Pancreas (tissue), 10 donors: ENCODE measurements at places on chromosomes 12 and 14.
A peak's percentile ranks its signal among the peaks of the same experiment; 100 is the strongest.

DNA sequence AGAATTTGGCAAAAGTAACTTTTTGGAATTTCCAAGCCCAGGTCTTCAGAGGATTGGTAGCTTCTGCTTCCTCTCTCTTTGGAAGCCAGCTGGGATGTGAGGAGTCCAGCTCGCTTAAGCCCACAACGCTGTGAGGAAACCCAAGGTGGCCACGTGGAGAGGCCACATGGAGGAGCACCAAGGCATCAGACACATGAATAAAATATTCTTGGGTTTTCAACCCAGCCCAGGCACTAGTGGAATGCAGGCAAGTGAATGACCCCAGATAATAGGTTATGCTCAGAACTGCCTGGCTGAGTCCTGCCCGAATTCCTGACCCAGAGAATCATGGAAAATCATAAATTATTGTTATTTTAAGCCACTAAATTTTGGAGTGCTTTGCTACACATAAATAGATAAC is 119.7 kb upstream of the PARP11 start:
- DNase-seq = no peak

- no peak for DNase-seq
Measured at GRCh38 chr14:102015045-102015685, 50.8 kb downstream of the DYNC1H1 start.

DNA sequence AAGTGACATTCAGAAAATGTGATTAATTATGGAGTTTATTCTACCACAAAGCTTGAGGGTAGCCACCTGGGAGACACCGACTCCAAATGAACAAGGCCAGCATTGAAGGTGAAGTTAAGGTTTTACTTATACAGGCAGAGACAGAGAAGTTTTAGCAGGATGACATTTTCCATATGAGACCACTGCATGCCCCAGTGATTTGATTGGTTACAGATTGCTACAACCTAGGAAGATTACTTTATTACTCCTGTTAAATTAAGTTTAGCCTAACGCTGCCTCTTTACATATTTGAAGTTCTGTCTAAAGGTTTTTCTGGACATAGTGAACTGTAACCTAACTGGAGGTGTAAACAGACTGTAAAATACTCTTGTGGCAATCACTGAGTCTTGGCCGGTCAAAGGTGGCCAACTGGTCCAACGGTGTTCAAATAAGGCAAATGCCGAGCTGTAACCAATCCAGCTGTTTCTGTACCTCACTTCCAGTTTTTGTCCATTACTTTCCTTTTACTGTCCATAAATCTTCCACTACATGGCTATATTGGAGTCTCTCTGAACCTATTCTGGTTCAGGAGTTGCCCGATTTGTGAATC is 57.2 kb downstream of the RIN3 start:
- no peak for DNase-seq

DNA sequence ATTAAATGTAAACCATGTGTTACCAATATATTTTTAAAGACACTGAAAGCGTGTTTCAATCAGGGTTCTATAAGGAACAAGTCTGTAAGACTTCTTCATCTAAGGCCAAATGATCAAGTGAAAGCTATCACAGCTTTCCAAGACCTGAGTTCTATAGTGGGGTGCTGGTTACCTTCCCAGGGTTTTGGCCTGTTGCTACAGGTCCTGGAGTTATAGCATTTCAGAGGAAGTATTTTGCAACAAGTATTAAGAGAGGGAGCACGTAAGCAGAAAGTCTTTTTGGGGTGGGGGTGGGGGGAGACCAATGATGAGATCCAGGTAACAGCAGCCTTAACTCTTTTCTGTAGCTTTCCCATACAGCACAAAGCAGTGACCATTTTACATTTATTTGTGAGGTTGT is 43.8 kb downstream of the FOXN3 start:
- DNase-seq = no peak

GRCh38 chr14:33689680-33690079 is 261.2 kb downstream of the EGLN3 start:
- no peak for DNase-seq

DNA sequence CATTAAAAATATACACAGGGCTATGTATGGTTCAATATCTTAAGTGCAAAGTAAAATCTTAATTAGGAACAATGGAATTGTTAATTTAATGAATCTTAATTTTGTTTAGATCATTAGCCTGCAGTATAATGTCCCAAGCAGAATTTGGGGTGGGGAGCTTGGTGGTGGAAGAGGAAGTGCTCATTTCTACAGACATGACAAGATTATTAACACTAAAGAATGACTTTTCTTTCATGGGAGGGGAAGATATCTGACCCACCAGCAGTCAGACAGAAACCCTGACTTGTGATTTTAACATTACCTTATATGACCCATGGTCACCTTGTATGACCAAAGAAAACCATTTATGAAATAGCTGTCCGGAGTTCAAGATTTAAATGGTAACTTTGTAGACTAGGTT is 41.3 kb upstream of the HIF1A start:
- no peak for DNase-seq

GRCh38 chr14:58813745-58814144 is 176.0 kb downstream of the DACT1 start:
- no peak for DNase-seq

DNA sequence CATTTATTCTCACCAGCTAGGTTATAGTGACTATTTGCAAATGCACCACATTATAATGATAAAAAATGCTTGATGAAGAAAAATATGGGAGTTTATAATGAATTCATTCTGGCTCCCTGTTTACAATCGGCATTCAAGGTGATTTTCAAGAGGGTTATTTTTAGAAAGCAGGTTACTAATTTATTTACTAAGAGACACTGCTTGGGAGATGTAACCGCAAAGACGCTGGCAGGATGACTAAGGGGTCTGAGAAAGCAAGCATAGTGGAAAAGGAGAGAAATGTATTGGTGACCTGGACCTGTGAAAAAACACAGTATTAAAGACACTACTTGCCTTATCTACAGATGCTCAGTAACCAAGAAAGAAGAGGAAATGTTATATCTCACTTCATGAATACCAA is 13.3 kb upstream of the PITPNM2 start:
- DNase-seq = no peak

GRCh38 chr12:121657305-121658008 is 12.0 kb downstream of the MORN3 start:
- DNase-seq = no peak

GRCh38 chr14:89507521-89507920 is 90.5 kb upstream of the FOXN3 start:
- DNase-seq = no peak

DNA sequence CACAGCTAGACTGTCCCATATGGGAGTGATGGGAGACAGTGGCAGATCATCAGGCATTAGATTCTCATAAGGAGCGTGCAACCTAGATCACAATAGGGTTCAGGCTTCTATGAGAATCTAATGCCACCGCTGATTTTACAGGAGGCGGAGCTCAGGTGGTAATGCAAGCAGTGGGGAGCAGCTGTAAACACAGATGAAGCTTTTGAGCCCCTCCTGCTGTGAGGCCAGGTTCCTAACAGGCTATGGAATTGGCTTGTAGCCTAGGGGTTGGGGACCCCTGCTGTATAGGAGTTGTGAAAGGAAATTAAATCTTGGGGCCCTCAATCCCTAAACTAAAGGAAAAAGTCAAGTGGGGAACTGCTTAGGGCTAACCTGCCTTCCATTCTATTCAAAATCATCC is 29.6 kb downstream of the ADIPOR2 start:
- DNase-seq = no peak

DNA sequence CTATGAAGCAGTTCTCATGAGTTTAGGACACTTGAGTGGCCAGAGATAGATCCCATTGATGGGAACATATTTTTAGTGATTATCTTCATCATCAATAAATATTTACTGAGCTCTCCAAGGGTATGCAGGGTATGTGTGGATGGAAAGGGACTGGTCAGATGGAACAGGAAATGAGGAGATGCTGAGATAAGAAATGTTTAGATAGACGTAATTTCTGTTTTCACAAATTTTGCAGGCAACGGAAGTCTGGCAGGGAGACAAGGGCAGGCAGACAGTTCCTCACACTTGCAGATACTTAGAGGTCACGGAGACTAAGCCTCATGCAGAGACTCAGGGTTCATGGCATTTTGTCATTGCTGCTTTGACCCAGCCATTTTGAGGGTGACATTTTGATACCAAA is 24.3 kb downstream of the BCL2L14 start:
- no peak for DNase-seq

DNA sequence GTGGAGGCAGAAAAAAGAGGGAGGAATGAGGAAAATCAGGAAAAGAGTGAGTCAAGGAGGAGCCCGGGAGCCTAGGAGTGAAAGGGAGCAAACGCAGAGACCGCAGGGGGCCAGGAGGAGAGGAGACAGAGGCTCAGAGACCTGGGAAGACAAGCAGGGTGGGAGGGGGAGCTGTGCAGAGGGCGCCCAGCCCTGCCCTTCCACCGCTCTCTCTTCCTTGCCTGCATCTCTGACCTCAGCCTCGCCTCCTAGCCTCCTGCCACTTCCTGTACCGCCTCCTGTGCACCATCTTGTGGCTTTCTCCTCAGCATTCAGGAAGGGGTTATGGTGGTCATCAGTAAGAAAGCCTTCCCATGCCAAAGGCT is 1.3 kb downstream of the CLSTN3 start:
- no peak for DNase-seq

- peak; percentile 47 for DNase-seq
Measured at GRCh38 chr14:101072531-101072930, 169.0 kb upstream of the RTL1 start.

GRCh38 chr12:87323369-87323768 is 705.8 kb downstream of the C12orf50 start:
- no peak for DNase-seq

GRCh38 chr12:57765698-57766463 is 997 bp downstream of the CYP27B1 start:
- DNase-seq = peak; percentile 46

GRCh38 chr12:97299847-97300246 is 162.8 kb upstream of the RMST start:
- DNase-seq = no peak

DNA sequence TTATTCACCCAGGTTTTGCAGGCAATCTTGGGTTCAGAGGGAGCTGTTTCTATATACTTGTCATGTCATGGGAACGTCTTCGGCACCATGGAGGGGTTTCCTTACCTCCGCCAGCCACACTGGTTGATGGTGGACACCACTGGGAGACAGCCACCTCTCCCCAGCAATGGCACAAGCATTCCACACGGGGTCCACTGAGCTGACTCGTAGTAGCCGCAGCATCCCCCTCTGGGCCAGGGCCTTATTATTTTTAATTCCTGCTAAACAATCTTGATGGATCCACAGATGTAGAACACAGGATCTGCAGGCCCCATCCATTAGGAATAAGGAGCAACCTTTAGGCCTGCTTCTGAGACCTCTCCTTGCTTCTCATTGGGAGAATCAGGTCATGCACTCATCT is 132.9 kb downstream of the DICER1 start:
- DNase-seq = no peak

DNA sequence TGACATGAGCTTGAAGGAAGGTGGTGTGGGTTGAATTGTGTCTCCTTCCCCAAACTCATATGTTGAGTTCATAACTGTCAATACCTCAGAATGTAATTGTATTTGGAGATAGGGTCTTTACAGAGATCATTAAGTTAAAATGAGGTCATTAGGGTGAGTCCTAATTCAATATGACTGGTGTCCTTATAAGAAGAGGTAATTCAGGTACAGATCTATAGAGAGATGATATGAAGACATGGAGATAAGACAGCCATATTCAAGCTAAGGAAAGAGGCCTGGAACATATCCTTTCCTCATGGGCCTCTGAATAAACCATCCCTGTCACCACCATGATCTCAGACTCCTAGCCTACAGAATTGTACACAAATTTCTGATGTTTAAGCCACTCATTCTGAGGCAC is 514.7 kb upstream of the MGAT4C start:
- DNase-seq = no peak

GRCh38 chr14:75132382-75133086 is 5.7 kb upstream of the NEK9 start:
- no peak for DNase-seq

DNA sequence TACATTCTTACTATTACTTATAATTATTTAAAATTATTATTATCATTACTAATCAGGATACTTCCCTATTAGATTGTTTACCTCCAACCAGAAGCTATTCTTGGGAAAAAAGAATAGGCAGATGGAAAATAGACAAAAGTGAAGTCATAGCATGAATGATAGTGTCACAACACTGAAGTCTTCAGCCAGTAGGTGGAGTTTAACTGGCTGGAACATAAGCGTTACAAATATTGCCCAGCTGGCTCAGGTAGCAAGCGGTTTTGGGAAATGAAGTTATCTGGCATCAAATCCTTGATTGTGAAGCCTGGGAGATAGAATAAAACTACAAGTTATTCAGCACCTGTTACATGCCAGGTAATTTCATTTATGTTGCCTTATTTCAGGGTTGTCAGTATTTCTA is 762.9 kb downstream of the C12orf50 start:
- no peak for DNase-seq

- no peak for DNase-seq
Measured at GRCh38 chr12:462936-463705, 3.4 kb downstream of the B4GALNT3 start.

DNA sequence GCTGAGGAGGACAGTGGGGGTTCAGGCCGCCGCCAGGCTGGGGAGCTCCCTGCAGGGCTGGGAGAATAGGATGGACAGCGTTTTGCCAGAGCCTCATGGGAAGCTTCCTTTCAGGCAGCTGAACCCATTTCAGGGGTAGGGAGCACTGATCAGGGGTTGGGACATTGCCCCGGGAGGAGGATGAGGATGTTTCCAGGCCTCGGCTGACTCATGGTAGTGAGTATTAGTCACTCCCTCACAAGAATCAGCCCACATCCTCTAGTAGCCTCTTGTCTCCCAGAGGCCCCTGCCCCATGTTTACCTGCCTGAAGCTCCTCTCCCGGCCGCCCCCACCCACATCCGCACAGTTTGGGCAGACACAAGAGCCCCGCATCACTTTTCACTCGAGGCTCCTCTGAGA is 89.8 kb downstream of the ZFP36L1 start:
- DNase-seq = no peak

- DNase-seq = no peak
Measured at GRCh38 chr14:100135784-100136183, 23.7 kb downstream of the DEGS2 start.

GRCh38 chr14:90578283-90578985 is 181.6 kb downstream of the CALM1 start:
- no peak for DNase-seq

GRCh38 chr14:22852599-22852939 is 16.2 kb downstream of the MMP14 start:
- no peak for DNase-seq
